ENCODE measurements at places on chromosomes 7 and 10. TPM values are rescaled to one million over a fixed set of nuclear protein-coding genes. Genes with fewer than 3 reads are reported as not detected.

INA gene
- not detected for total RNA-seq

DLX6 gene
- total RNA-seq, result not detected

DNA sequence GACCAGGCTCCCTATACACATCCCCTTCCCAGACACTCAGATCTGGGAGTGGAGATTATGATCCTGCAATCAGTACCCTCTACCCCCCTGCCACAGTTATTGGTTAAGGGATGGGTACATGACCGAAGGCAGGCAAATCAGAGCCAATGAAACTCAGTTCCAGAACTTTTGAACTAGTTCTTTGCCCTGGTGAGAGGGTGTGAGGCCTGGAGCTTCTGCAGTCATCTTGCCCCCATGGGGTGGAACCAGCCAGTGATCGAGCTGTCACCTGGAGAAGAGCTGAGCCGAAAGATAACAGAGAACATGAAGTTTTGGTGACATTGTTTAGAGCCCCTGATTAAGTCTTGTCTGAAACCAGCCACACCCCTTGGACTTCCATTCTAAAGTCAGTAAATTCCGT lies 88.2 kb upstream of the DUSP5 start:
- DNase-seq, result no peak

DNA sequence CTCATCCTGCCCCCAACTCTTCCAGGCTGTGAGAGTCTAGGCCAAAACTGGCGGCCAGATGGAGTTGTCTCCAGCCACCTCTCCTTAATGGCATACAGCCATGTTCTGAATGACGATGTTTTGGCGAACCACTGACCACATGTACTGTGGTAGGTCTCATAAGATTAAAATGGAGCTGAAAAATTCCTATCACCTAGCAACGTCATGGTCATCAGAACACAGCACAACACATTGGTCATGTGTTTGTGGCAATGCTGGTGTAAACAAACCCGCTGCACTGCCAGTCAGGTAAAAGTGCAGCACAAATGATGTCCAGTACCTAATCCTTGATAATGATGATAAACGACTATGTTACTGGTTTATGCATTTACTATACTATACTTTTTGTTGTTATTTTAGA lies 290.0 kb upstream of the MKI67 start:
- no peak for DNase-seq

DNA sequence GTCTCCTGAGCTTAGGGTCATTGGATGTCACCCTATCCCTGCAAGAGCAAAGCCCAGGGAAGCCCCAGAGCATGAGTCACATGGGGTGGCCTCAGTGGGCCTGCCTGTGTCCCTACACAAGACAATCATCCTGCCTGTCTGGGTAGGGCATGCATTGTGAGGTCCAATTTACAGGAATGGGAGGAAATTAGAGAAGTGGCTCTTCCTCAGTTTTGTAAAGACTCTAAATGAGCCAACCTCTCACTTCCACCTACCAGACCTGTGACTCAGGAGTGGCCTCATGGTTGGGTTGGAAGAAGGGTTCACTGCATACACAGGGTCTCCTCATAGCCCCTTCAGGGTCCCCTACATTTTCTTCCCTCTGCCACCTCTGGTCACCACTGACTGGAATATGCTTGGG lies 43.6 kb upstream of the SMNDC1 start:
- no peak for DNase-seq

CPXM2 gene
- total RNA-seq, result 4.6 TPM

GNG11 gene
- total RNA-seq, result 21.6 TPM

DNA sequence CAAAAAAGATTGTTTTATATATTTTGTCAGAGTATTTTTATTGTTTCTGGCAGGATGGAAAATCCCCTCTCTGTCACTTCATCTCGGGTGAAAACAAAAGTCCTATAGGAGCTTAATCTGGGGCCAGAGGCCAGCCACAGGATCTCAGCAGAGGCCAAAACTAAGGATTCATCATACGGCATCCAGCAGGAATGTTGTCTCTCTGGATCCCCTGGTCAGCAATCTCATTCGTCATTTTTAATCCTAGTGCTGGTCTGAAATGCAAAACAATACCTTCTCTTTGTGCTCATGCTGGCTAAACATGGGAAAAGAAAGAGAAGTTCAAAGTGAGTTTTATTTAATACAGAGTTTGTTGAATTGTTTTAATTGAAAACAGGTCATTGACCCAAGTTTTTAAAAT lies 482.5 kb upstream of the AUTS2 start:
- DNase-seq, result no peak

PRSS58 gene
- not detected for total RNA-seq

DNA sequence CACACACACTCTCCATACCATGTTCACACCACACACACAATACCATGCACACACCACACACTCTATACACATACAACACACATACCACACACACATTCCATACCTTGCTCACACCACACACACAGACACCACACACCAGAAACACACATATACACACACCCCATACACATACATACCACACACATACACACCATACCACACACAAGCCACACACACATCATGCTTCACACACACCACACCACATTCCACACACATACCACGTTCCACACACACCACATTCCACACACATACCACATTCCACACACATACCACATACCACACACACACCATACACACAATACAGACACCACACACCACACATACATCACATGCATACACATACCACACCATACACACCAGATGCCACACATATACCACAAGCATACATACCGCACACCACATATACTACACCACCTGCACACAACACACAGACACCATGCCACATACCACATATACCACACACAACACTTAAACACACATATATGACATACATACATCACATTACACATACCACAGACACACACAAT lies 282.7 kb downstream of the POU6F2 start:
- no peak for DNase-seq

GRCh38 chr7:149559711-149560110 lies 62.1 kb upstream of the ZNF746 start:
- DNase-seq, result no peak

C10orf62 gene
- 0.97 TPM for total RNA-seq

DNA sequence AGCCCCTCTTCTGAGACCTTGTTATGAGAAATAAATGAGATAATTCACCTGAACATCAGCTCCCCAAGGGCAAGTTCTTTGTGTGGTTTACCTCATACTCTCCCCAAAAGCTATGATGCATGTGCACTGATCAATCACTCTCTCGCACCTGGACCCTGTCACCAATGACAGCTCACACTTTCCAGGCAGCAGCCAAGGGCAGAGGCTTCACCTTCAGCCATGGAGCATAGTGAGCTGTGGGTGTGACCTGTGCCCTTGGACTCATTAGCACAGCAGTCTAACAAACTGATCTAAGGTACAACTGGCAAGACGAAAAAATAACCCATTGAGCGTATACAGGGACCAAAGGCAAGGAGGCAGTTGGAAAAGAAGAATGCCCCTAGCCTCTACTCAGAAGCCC lies 17.0 kb downstream of the PDE1C start:
- DNase-seq, result no peak

DNA sequence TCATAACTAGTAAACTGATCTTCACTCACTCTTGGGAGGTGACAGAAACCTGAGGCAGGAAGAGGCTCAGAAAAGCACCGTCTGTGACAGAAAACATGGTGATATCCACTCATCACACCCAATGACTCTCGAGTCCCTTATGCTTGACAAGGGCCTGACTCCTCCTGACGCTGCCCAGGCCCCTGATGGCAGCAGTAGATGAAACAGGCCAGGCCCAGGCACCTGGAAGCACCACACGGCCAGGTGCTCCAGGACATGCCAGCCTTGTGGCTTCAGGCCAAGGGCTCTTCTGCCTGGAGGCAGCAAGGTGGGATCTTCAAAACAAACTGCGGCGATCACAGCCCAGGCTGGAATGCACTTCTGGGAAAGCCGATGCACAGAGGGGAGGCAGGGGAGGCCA lies 89.3 kb downstream of the MAD1L1 start:
- no peak for DNase-seq

GRCh38 chr10:129375912-129376311 lies 91.1 kb upstream of the MGMT start:
- no peak for DNase-seq

MKI67 gene
- total RNA-seq, result 2.1 TPM

DNA sequence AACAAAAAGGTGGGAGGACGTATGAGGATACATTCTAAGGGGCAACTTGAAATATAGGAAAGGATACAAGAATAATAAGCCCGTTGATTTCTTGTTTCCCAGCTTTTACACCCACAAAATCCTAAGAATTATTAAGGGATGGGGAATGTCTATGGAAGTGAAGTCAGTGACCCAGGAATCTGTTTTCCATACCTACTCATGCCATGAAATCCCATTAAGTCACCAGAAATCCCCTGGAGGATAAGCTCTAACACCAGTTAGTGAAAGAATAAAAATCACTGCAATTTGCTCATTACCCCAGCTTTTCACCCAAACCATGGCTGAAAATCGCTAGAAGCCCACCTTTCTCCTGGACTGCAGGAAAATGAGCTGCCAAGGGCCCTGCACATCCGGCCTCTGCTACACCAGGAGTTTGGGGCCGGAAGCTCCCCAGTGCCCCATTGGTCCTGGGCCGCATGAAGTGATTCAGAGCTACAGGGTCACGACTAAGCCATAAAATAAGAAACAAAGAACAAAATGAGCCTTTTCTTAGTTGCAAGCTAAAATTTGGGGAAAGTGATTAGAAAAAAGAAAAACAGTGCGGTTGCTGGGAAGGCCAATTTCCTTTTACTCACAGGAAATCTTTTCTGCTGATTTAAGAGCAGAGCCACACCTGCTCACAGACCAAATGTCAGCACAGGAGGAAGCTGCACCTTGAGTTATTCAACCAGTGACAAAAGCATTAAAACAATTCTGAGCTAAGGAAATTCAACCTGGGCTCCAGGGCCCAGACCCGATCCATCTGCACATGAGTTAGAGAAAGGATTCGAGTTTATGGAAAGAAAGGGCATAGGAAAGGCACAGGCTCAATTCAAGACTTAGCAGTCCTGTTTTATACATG lies 40.3 kb downstream of the HIPK2 start:
- DNase-seq, result no peak

CLCN1 gene
- not detected for total RNA-seq

- peak; percentile 27 for DNase-seq
Observed at GRCh38 chr10:132363921-132364593, 32.1 kb downstream of the LRRC27 start.

GRCh38 chr10:11178606-11179515 lies 161.2 kb downstream of the CELF2 start:
- DNase-seq, result no peak

- no peak for DNase-seq
Observed at GRCh38 chr7:149624006-149624405, 126.4 kb upstream of the ZNF746 start.

TRPV5 gene
- not detected for total RNA-seq

GRCh38 chr7:157469181-157470016 lies 132.6 kb downstream of the DNAJB6 start:
- no peak for DNase-seq

SPDYE1 gene
- not detected for total RNA-seq

GRCh38 chr7:45570797-45571196 lies 3.4 kb upstream of the ADCY1 start:
- DNase-seq, result no peak

DNA sequence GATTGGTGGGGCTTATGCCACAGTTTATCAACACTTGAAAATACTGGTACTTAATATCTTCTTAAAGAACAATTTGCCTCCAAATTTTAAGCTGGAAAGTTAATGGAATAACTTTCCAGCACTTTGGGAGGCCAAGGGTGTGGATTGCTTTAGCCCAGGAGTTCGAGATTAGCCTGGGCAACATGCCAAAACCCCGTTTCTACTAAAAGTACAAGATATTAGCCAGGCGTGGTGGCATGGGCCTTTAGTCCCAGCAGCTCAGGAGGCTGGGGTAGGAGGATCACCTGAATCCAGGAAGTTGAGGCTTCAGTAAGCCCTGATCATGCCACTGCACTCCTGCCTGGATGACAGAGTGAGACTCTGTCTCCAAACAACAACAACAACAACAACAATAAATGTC lies 56.0 kb downstream of the PRF1 start:
- no peak for DNase-seq

DNA sequence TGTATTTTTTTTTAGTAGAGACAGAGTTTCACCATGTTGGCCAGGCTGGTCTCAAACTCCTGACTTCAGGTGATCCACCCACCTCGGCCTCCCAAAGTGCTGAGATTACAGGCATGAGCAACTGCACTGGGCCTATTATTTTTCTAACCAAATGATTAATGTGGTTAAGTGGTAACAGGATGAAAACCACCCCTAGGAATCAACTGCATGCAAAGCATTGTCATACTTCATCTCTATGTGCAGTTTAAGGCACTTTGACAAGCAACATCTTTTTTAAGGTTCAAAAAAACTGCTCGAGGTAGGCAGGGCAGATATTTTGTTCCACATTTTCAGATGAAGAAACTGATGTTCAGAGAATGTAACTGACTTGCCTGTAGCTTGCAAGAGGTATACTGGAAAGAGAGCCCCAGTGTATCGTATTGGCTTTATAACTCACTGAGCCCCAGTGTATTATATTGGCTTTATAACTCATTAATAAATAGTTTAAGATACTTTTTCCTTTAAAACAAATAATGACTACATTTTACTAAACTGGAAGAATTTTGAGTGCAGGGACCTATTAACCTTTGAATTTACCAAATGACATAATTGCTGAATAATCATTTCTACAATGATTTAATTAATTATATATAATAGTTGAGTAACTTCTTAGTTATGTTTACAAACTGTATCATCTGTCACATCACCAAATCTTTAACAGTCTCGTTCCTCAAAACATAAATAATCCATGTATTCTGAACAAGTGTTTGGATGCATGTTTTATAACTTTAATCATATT lies 38.1 kb downstream of the RTKN2 start:
- DNase-seq, result no peak

SFMBT2 gene
- 9.6 TPM for total RNA-seq

C10orf53 gene
- total RNA-seq, result not detected

COA1 gene
- total RNA-seq, result 66.7 TPM

DNA sequence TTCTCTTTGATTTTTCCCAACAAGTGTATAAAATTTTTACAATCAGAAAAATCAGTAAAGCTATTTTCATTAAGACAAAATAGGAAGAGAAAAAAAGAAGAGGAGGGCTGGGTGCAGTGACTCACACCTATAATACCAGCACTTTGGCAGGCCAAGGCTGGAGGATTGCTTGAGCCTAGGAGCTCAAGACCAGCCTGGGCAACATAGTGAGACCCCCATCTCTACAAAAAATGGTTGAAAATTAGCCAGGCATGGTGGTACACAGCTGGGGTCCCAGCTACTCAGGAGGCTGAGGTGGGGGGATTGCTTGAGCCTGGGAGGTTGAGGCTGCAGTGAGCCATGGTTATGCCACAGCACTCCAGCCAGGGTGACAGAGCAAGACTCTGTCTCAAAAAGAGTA lies 172.3 kb downstream of the AKR1D1 start:
- no peak for DNase-seq

- DNase-seq, result peak; percentile 75
Observed at GRCh38 chr7:67377939-67378862, 381.6 kb downstream of the TYW1 start.

CTAGE8 gene
- total RNA-seq, result 0.22 TPM

All from Right ventricle myocardium inferior (tissue), 1 donor.